ENCODE measurements at places on chromosomes 11 and 22. TPM values are rescaled to one million over a fixed set of nuclear protein-coding genes. Genes with fewer than 3 reads are reported as not detected.
A peak's percentile ranks its signal among the peaks of the same experiment; 100 is the strongest.

GRCh38 chr11:62082292-62082657, 41.5 kb upstream of the INCENP start:
- no peak for DNase-seq

DNA sequence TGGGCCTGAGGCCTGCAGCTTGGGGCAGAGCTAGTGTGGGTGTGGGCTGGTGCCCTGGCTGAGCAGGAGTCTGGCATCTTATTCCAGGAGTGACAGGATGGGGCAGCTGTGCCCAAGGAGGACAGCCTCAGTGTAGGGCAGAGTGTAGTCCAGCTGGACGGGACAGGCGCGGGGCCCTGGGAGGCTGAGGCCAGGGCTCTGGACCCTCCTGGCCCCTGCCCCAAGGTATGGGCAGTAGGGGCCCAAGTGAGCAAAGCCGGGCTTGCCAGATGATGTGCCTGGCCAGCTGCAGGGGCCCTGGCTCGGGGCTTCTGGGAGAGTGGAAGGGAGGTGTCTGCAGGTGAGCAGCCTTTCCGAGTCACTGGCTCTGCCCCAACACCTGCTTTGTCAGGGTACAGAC, 1190.9 kb downstream of the BRD1 start:
- DNase-seq: no peak

DNA sequence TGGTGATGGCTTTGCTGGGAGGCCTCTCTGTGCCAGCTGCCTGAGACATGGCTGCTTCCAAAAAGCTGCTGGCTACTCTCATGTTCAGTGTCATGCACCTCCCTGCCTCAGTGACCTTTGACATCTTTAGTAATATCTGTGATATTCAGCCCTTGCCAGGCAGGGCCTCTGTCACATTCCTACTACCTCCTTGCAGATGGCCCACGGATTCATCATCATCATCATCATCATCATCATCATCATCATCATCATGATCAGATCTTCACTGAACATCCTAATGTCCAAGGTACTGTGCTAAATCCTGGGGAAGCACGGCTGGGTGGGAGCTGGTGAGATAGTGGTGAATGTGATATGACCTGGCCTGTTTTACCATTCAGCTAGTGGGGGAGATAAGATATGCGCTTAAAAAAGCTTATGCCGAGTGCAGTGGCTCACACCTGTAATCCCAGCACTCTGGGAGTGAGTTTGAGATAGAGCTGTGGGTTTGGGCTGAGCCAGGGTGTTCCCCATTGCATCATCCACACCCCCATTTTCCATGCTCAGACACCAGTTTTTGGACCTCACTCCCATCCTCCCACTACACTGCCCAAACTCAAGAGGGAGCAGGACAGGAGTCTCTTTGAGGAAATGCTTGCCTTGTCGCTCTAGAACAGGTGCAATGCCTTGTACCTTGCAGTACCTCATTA, 17.1 kb upstream of the TMPRSS13 start:
- no peak for DNase-seq

DNA sequence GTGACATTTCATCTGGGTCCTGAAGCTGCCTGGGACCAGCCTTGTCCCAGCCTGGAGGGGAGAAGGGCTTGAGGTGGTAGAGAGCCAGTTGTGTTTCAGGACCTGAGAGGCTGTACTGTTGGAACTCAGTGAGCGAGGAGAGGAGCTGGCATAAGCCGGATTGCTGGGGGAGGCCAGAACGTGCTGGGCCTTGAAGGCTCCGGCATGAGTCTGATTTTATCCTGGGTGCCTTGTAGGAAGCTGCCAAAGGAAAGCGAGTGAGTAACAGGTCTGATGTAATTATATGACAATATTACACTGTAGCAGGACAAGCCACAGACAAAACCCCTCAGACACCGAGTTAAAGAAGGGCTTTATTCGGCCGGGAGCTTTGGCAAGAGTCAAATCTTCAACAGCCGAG, 17.2 kb downstream of the AP2A2 start:
- DNase-seq: peak; percentile 34

GRCh38 chr22:41217553-41218157, 12.5 kb downstream of the L3MBTL2 start:
- peak; percentile 80 for DNase-seq

GRCh38 chr11:1755692-1756561, 5.5 kb upstream of the IFITM10 start:
- DNase-seq: peak; percentile 69

DNA sequence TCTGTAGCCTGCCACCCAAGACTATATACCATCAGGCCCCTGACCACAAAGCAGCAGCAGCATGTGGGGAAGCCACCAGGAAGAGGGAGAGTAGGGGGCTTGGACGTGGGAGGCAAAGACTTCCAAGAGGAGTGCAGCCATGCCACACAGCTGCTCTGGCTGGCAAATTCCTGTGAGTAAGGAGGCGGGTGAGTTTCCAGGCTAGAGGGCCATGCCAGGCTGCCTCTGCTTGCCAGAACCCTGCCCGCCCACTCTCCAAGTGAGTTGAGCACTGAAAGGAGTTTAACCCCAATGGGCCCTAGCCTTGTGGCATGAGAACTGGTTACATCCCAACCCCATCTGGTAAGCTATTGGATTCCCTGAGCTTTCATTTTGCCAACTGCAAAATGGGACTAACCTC, 4.7 kb upstream of the DGAT2 start:
- no peak for DNase-seq

DNA sequence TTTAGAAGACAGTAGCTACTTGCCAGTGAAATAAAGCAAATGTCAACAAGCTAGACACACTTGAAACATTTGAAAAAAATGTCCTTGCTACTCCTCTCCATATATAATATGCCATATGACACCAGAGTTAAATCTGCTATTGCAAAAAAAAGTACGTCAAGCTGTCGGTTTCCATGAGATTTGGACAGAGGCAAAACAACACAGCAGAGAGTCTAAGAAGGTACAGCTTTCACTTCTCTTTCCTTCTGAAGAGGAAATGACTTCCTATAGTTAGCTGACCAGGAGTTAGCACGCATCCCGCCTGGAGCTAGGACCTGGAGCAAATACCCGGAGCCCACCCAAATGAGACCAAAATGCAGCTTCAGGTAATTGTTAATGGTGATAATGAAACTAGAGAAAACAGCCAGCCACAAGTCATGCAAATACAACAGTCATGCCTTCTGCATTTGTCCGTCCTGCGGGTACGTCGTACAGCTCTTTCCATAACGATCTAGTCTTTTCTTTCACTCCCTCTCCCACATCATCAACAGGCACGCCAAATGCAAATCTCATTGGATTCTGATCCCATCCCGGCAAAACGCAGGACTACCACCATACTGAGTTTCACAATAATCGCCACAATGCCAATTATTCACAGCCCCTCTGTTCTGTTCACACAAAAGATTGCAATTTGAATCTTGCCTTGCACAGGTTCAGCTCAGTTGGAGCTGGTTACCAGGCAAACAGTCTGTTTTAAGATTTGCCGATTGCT, 395.0 kb upstream of the CCDC90B start:
- no peak for DNase-seq

GRCh38 chr11:10611979-10612862, 43.8 kb upstream of the LYVE1 start:
- DNase-seq: no peak

PPFIBP2 gene
- total RNA-seq: 35.6 TPM

NELL1 gene
- not detected for total RNA-seq

MMP13 gene
- total RNA-seq: not detected

LMO2 gene
- total RNA-seq: 51.7 TPM
